ENCODE measurements at places on chromosomes 2 and 18.

GRCh38 chr2:12116228-12116750 lies 369.9 kb downstream of the LPIN1 start:
- no peak for DNase-seq

DNA sequence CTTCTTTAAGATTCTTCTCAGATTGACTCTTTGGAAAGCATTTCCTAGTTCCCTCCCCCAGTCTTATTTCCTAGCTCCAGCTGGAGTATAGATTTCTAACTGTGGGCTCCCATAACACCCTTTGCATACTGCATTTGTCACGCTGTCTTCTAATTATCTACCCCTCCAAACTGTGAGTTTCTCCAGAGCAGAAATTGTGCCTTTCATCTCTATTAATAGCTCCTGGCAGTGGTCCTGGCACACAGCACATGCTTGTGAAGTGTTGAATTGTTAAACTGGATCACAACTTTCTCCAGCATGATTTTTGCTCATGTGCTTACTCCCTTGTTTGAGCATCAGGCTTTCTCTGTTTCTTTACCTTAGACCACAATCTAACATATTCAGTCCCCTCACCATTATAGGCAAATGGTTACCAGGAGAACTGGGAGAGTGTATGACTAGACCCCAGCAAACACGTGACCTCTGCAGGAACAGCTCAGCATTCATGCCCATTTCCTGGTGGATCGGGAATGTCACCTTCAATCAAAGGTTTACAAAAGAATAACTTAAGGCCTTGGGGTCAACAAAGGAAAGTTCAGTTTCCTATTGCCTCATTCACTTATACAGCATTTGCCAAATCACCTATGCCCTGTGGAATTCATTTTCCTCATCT lies 175.7 kb upstream of the TANK start:
- no peak for DNase-seq

- DNase-seq = no peak
Observed at GRCh38 chr2:119174993-119175347, 16.4 kb upstream of the C1QL2 start.

DNA sequence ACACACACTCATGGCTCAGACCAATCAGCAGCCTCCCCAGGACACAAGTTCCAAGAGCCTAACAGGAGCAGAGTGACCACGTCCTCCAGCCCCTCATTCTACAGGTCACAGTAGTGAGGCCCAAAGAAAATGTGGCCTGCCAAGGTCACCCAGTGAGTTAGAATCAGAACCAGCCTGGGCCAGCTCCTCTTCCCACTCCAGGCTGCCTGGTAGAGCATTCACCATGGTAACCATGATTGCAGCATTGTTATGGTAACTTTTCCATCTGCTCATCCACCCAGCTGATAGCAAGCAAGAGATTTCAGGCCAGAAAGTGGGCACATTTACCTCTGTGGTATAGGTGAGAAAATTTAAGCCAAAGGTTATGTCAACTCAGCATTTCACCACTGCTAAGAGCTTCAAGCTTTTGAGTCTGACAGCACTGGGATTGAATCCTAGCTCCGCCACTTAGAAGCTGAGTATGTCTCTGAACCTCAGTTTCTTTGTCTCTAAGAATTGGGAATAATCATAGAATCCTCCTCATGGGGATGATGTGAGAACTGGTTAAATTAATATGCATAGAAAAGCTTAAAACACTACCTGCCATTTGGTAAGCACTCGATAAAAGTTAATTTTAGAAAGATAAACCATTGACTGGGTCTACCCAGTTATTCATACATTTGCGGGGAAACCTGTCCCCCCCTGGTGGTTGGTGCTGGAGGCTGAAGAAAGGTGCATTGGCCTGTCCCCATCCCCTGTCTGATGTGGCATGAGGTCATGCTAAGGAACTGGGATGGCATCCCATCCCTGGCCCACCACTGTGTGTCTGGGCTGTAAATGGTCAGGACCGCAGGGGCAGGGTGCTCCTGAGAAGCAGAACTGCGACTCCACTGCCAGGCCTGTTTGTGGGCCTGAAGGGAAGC lies 181.5 kb downstream of the KLHL29 start:
- DNase-seq = peak; percentile 4

GRCh38 chr2:115939902-115940301 lies 1497.5 kb downstream of the DPP10 start:
- DNase-seq = no peak

DNA sequence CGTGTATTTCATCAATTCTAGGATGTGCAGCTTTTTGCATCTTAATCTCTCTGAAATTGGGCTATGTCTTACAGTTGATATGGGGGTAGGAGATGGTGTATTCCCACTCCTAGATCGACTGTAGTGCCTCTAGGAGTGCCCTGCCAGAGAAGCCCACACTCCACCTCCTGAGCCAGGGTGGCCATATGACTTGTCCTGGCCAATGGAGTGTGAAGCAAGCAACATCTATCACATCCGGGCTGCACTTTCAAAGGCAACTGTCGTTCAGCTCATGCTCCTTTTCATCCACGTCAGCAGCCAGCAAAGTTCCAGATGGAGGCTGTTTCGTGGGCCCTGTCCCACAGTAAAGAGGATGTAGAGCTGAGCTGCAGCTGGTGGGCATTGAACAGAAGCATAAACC lies 149.4 kb upstream of the SLC1A4 start:
- DNase-seq = no peak

DNA sequence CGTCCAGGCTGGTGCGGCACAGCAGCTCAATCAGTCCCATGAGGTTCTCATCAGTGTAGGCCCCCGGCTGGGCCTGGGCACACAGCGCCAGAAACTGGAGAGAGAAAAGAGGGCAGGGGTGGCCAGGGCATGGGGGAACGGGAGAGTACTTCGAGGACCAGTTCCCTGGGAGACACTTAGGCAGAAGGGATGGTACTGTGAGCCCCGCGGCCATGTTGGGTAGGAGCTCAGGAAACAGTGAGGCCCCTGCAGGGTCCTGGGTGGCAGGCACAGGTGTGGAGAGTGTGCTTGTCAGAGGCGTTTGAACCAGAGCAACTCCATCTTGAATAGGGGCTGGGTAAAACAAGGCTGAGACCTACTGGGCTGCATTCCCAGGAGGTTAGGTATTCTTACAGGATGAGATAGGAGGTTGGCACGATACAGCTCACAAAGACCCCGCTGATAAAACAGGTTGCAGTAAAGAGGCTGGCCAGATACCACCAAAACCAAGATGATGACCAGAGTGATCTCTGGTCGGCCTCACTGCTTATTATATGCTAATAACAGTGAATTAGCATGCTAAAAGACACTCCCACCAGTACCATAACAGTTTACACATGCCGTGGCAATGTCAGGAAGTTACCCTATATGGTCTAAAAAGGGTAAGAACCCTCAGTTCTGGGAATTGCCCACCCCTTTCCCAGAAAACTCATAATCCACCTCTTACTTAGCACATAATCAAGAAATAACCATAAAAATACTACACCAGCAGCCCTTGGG lies 51.9 kb upstream of the SEMA4C start:
- peak; percentile 18 for DNase-seq

All from CD4-positive, alpha-beta T cell treated with Interleukin-15 for 4 hours (primary cell).